Substantia nigra (tissue), 51 donors: ENCODE measurements at places on chromosomes 2 and 18.

GRCh38 chr2:145484448-145485097 is 964.7 kb upstream of the ZEB2 start:
- no peak for DNase-seq

DNA sequence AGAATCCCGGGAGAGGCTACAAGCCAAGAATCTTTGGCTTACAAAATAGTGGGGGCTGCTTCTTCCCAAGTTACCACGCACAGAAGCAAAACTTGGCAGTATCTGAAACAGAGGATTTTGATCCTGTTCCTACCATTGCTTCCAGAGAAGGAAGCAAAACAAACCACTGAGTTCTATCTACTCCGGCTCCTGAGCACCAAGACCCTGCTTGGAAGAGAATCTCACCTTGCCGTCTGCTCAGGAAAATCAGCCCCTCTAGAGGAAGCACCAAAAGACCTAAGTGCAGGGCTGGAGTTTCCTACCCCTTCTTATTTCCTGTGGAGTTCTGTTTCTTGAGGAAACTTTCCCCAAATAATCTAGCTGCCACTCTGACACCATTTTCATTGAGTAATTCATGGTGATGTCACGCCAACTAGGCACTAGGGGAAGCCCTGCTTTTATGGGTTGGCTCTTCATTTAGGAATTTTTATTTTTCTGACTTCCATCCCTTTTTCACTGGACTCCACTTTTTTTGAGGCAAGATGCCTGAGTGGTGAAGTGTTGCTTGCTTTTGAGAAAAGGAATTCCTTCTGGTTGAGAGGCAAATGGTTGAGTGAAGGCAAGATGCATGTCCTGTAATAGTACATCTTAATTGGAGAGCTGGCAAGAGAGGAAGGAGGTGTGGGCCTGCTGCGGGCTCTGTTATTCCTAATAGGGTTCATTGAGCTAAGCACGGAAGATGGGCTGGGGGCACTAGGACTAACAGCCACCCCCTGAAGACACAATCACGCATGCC is 36.8 kb upstream of the EML4 start:
- no peak for DNase-seq

- no peak for DNase-seq
Observed at GRCh38 chr2:96642564-96643360, at the start of gene FER1L5. Gene FER1L5 (plus strand): TSS chr2:96642764. CDS start chr2:96642837, 73 bp downstream.

DNA sequence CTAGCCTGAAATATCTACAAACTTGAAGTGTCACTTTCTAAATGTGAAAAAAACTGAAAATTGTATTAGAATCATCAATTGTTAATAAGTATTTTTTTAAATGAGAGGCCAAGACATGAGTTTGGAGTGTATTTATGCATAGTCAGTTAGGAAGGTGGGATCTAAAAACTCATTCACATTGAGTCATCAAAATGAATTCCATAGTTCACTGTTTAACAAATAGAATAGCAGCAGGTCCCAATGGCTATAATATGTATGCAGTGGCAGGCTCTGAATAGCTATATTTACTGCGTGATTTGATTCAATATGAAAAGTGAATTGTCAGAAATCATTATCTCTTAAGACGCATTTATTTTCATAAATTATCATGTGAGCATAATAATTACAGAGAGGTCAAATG is 256.1 kb downstream of the ZNF385B start:
- no peak for DNase-seq

DNA sequence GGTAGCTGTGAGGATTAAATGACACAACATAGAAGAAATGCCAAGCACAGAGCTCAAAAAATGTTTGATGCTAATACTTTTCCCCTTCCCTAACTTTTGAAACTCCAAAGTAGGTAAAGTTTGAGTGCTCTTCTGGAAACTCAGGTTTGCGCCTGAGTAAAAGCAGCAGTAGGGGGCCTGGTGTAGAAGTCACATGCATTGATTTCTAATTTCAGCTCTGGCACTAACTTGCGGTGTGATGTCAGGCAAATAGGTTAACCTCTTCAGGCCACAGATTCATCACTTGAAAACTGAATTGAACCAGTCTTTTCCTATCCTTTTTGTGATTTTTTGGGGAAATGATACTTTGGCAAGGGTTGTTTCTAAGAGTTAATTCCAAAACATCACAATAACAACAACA is 27.2 kb downstream of the LHCGR start:
- no peak for DNase-seq

- DNase-seq, result no peak
Observed at GRCh38 chr2:109437325-109438090, 176.3 kb downstream of the SEPTIN10 start.

DNA sequence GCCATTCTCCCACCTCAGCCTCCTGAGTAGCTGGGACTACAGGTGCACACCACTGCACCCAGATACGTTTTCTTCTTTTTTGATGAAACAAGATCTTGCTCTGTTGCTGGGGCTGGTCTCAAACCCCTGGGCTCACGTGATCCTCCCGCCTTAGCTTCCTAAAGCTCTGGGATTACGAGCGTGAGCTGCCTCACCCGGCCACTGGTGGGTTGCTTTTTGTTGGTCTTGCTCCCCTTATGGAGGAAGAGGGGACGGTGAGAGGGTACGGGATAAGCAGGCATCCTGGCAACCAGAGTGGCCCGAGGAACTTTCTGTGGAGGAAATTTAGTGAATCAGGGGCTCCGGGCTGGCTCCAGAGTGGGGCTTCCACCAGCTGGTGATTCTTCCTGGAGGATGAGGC is 222.3 kb downstream of the HDAC4 start:
- no peak for DNase-seq

GRCh38 chr2:164178835-164179465 is 442.3 kb downstream of the GRB14 start:
- DNase-seq, result no peak

- DNase-seq, result no peak
Observed at GRCh38 chr18:33532978-33533377, 45.0 kb upstream of the ASXL3 start.

GRCh38 chr2:150627526-150627925 is 140.1 kb upstream of the RND3 start:
- DNase-seq, result no peak

DNA sequence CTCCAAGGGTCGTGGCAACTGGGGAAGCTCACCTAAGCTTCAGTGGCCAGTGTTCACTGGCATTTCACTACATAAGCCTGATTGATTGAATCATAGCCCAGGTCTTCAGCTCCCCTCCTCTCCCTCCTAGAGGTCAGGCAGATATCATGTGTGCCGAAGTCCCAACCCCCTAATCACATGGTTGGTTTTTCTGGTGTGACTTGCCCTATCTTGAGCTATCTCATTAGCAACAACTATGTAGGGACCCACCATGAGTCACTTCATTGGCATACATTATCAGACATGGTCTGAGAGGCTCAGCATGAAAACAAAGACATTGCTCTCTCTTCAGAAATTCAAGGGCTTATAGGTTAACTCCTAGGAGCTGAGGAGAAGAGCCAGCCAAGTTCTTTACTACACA is 76.8 kb downstream of the LYPD1 start:
- DNase-seq, result no peak

- no peak for DNase-seq
Observed at GRCh38 chr2:126531029-126531428, 124.9 kb upstream of the GYPC start.

DNA sequence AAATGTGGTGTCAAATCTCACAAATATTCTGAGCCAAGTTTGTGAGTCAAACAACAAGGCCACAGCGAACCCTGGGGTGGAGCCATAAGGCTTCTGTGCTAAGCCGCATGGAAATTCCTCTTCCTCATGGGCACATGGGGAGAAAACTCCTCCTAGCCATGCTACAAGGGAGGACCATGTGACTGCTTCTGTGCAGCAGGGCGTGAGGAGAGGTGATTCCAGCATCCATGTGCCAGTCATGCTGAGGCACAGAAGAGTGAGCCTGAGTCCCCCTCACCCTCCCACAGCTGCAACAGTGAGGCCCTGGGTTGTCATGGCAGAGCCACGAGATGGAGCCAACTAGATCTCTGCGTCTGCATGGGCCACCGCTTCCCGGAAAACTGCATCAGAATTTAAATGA is 488.8 kb upstream of the RAB6C start:
- no peak for DNase-seq

- no peak for DNase-seq
Observed at GRCh38 chr2:68404893-68405799, 40.1 kb downstream of the PLEK start.

DNA sequence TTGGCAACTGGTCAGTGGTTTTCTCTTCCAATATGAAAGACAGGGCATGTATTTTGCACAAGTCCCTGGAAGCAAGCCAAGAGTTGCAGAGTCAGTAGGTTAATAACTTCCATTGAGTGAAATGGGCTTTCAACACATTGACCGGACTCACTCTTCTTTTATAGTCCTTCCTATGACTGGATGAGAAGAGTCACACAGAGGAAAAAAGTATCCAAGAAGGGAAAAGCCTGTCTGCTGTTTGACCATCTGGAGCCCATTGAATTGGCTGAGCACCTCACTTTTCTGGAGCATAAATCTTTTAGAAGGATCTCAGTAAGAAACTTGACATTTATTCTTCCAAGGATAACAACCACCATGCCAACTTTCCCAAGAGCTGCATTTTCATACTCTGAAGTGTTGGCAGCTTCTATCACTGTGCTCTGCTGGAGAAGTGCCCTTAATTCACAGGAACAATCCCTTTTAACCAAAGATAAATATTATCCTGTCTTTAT is 45.4 kb downstream of the RASGRP3 start:
- no peak for DNase-seq

GRCh38 chr18:33914399-33914798 is 310.3 kb downstream of the NOL4 start:
- no peak for DNase-seq

DNA sequence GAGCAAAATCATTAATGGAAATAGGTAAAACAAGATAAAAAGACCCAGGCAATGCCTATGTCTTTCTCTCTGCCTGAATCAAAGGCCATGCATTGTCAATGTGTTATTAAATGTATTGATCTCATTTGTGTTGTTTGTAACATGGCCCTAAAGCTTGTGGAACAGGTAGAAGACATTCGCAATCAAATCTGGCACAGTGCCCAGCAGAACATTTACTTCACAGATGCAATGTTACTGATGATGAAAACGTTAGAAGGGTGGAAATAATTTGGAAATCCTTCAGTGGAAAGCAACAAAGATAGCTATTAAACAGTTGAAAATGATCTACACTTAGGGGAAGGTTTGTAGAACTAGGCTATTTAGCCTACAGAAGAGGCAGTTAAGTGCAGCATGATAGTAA is 368.2 kb downstream of the EPHA4 start:
- DNase-seq, result no peak

- no peak for DNase-seq
Observed at GRCh38 chr18:58135183-58135641, 91.2 kb downstream of the NEDD4L start.

DNA sequence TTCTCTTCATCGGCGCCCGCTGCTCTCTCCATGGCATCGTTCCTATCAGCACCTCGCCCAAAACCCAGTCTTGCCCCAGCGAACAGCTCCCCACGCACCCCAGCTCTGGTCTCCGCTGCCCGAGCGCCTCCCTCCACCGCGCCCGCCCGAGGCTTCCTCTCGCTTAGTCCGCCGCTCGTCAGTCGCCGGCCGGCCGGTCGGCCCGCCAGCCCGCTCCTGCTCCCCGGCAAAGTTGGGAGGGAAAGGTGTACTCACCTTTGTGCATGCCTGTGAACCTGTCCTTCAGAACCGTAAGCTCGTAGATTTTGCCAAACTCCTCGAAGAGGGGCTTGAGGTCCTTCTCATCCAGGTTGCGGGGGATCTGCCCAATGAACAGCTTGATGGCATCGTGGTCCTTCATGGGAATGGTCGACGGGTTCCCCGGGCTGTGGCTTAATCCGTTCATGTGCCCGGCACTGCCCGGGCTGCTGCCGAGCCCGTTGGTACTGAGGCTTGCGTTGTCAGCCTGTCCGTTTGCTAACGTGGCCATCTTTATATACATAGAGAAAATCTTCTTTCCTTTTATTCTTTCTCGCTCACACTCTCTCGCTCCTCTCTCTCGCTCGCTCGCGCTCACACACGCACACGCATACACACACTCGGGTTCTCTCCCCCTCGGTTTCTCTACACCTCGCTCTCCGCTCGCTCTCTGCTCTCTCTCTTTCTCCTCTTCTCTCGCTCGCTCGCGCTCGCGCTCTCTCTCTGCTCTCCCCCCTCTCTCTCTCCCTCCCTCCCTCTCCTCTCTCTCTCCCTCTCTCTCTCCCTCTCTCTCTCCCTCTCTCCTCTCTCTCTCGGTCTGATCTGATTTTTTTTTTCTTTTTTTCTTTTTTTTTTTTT is at the start of gene CELF4:
Gene CELF4, minus strand, starts transcription at position 698 of the 876 bp plus-strand sequence.
- DNase-seq, result no peak
